ENCODE measurements at places on chromosomes 12 and 14. TPM values are rescaled to one million over a fixed set of nuclear protein-coding genes. Genes with fewer than 3 reads are reported as not detected.

The SERPINA12 gene
- total RNA-seq = not detected

The CYP27B1 gene
- total RNA-seq = 14.4 TPM

The ERBB3 gene
- total RNA-seq = 0.56 TPM

The RHOJ gene
- total RNA-seq = not detected

The SOX5 gene
- 7.9 TPM for total RNA-seq

Measured in activated T-helper 17 cell treated with anti-CD3 and anti-CD28 coated beads, Interleukin-2, amount 50 U/mL, for 72 hours (primary cell).